Esophagus squamous epithelium (tissue), 5 donors: ENCODE measurements at places on chromosomes 5 and 9. TPM values are rescaled to one million over a fixed set of nuclear protein-coding genes. Genes with fewer than 3 reads are reported as not detected.

- H3K4me3 ChIP-seq = no peak overlapping the region
- no peaks in the 10 kb centered on the region for H3K36me3 ChIP-seq
- no peak overlapping the region for H3K27ac ChIP-seq
- no peaks in the 10 kb centered on the region for H3K27me3 ChIP-seq
- DNase-seq = no peak
Measured at GRCh38 chr5:32302835-32303754, 9.6 kb downstream of the MTMR12 start.

- no peaks in the 10 kb centered on the region for H3K36me3 ChIP-seq
- H3K4me3 ChIP-seq = no peak overlapping the region
- no peak for DNase-seq
- no peaks in the 10 kb centered on the region for H3K27me3 ChIP-seq
Measured at GRCh38 chr9:108636013-108636412, 219.8 kb downstream of the ACTL7B start.

- H3K4me3 ChIP-seq = no peak overlapping the region
- no peak for DNase-seq
- no peaks in the 10 kb centered on the region for H3K27me3 ChIP-seq
- H3K36me3 ChIP-seq = peaks cover 16% of the 10 kb centered on the region
- H3K4me1 ChIP-seq = peaks cover 14% of the 10 kb centered on the region
- H3K27ac ChIP-seq = no peak overlapping the region
Measured at GRCh38 chr9:37949576-37949975, 45.6 kb upstream of the SLC25A51 start.

GRCh38 chr9:98808411-98808815 is 943 bp downstream of the GALNT12 start:
- DNase-seq = no peak
- H3K4me3 ChIP-seq = peak overlapping the region; percentile 49
- no peaks in the 10 kb centered on the region for H3K36me3 ChIP-seq
- H3K4me1 ChIP-seq = peaks cover 21% of the 10 kb centered on the region
- no peaks in the 10 kb centered on the region for H3K27me3 ChIP-seq
- peak overlapping the region; percentile 80 for H3K27ac ChIP-seq

- H3K27ac ChIP-seq = peak within 1 kb of the TSS; percentile 94
- H3K4me1 ChIP-seq = no peaks in the 10 kb centered on the region
- H3K4me3 ChIP-seq = peak within 1 kb of the TSS; percentile 93
- no peak for DNase-seq
- peaks cover 17% of the 10 kb centered on the region for H3K27me3 ChIP-seq
Measured at GRCh38 chr5:112419164-112419985, at the start of gene EPB41L4A. EPB41L4A (minus strand) TSS chr5:112419277; CDS start chr5:112419039, 238 bp downstream.

Gene ADRA1B
- total RNA-seq = 1.3 TPM

Gene OR1J2
- not detected for total RNA-seq

GRCh38 chr5:74371621-74372020 is 268.9 kb downstream of the ENC1 start:
- no peaks in the 10 kb centered on the region for H3K27me3 ChIP-seq
- H3K27ac ChIP-seq = no peak overlapping the region
- H3K36me3 ChIP-seq = no peaks in the 10 kb centered on the region
- peaks cover 29% of the 10 kb centered on the region for H3K4me1 ChIP-seq

Gene SLC45A2
- total RNA-seq = 0.19 TPM

DNA sequence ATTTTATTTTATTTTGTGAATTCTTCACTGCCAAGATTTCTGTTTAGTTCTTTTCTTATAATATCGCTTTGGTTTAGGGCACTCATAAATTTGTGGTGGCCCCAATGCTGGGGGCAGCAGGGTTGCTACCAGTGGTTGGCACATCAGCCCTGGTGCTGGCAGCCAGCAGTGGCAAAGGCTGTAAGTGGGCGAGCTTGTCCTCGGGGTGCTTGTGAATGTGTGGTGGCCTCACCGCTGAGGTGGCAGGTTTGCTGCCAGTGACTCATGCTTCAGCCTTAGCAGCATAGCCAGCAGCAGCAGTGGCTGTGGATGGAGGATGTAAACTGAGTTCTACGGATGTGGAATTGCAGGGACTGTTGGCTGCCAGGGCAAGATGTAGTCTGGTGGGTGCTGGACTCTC is 262.9 kb upstream of the DMAC1 start:
- no peak overlapping the region for H3K27ac ChIP-seq
- no peaks in the 10 kb centered on the region for H3K36me3 ChIP-seq
- H3K27me3 ChIP-seq = no peaks in the 10 kb centered on the region
- no peaks in the 10 kb centered on the region for H3K4me1 ChIP-seq
- H3K4me3 ChIP-seq = no peak overlapping the region

DNA sequence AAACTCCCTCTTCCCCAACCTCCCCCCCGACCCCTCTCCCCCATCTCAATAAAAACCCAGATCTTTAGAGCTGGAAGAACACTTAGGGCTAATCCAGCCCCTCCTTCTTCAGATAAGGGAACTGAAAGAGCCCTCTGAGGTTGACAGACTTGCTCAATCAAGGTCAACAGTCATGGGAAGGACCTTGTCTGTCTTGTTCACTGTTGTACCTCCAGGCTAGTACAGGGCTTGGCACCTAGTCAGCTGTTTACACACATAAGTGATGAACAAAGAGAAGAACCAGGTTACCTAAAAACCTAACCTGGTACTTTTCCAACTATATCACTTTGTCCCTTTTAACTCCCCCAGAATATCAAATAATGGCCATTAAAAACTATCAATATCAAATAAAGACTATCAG is 2.4 kb downstream of the TTC39B start:
- no peak for DNase-seq
- no peaks in the 10 kb centered on the region for H3K27me3 ChIP-seq
- no peaks in the 10 kb centered on the region for H3K36me3 ChIP-seq

Gene FOXD4L4
- total RNA-seq = 1.1 TPM

DNA sequence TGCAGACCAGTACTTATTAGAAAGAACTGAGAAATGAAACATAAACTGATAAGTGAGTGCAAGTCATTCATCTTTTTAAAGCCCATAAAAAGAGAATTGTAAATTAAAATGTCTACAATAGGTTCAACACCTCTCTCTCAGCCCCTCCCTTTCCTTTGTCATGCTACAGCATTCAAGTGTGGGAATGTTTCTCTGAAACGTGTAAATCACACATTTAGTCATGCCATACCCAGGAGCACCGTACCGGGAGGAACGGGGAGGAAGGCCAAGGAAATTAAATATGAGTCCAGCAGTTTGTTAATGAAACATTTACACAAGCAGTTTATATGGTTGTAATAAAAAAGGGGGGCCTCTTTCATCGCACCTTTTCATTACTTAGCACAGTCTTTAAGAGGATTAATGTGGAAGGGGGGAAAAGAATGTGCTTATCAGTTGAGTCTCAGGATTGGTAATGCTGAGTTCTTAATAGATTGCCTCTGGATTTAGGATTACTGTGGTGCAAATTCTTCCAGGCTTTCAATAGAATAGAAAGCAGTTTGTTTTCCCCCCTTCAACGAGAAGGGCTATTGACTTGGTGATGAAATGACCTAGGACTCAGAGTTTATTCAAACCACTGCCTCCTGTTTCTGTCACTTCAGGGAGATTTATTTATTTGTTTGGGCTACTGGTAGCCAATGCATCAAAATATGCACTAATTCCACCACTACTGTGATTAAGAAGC is 176.0 kb upstream of the ZNF608 start:
- H3K4me3 ChIP-seq = no peak overlapping the region
- peaks cover 26% of the 10 kb centered on the region for H3K4me1 ChIP-seq

- no peak overlapping the region for H3K4me3 ChIP-seq
- H3K27ac ChIP-seq = no peak overlapping the region
- H3K4me1 ChIP-seq = no peaks in the 10 kb centered on the region
Measured at GRCh38 chr5:28301712-28302111, 1263.3 kb upstream of the CDH9 start.

DNA sequence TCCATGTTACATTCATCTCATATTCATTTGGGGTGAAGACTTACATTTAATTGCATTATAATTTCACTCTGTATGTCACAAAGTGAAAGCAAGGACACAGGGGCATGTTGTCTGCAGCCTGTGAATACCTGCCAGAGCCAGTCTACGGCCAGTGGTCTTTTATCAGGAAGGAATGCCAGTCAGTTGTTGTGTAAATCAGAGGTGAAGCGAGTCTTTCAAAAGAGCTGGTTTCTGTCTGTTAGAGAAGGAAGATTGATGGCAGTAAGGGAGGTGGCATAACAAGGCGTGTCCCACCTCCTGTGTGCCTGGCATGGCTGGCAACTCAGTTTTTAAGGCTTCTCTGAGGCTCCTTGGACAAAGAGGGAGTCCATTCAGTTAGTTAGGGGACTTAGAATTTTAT is 18.1 kb upstream of the SYK start:
- no peak overlapping the region for H3K27ac ChIP-seq
- peaks cover 24% of the 10 kb centered on the region for H3K4me1 ChIP-seq
- no peak for DNase-seq
- H3K36me3 ChIP-seq = no peaks in the 10 kb centered on the region
- H3K27me3 ChIP-seq = no peaks in the 10 kb centered on the region

Gene PAEP
- total RNA-seq = not detected

Gene NPR3
- 10.7 TPM for total RNA-seq

Gene VPS13A
- total RNA-seq = 33.9 TPM

DNA sequence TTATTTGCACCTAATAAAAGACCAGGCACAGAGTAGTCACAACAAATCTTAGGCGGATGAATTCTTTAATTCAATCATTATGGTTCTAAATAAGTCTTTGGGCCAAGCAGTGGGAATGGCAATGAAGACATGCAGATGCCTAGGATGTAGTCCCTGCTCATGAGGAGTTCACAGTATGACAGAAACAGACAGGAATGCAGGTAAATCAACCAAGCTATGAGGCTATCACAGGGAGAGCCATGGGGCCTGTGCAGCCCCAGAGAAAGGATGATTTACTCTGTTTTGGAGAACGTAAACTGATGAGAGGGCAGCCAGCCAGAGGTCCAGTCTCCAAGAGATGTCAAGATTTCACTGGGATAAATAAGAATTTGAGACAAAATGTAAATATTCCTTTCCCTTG is 129.4 kb downstream of the TRIM32 start:
- no peak overlapping the region for H3K4me3 ChIP-seq
- H3K4me1 ChIP-seq = no peaks in the 10 kb centered on the region
- no peaks in the 10 kb centered on the region for H3K36me3 ChIP-seq
- no peak for DNase-seq
- H3K27me3 ChIP-seq = no peaks in the 10 kb centered on the region

Gene PLEKHG4B
- 0.19 TPM for total RNA-seq

Gene TEX48
- total RNA-seq = not detected

Gene MLANA
- total RNA-seq = not detected

Gene UBAC1
- total RNA-seq = 56.5 TPM

Gene GFPT2
- 5.5 TPM for total RNA-seq

- no peak for DNase-seq
- no peaks in the 10 kb centered on the region for H3K36me3 ChIP-seq
- H3K27me3 ChIP-seq = peaks cover 8% of the 10 kb centered on the region
Measured at GRCh38 chr5:1439388-1440097, 5.7 kb downstream of the SLC6A3 start.

- H3K27me3 ChIP-seq = no peaks in the 10 kb centered on the region
- no peak overlapping the region for H3K27ac ChIP-seq
- DNase-seq = no peak
- H3K36me3 ChIP-seq = no peaks in the 10 kb centered on the region
- H3K4me1 ChIP-seq = peaks cover 10% of the 10 kb centered on the region
Measured at GRCh38 chr5:2001300-2001699, 118.6 kb upstream of the IRX4 start.

DNA sequence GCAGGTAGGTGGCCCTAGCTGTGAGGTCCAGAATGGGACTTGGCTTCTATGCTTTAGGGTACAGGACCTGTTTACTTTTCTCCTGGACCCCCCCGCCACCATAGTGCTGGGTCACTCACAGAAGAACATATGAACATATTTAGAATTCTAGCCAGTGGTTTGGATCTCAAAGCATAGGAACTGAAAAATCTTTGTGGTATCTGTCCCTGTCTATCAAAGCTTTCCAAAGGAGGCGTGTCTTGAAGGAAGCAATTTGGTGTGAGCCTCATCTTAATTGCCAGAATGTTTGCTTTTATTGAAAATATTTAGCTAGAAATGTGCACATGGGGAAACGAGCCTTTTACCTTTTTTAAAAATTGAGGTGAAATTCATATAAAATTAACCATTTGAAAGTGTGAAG is 6.2 kb downstream of the PHF2 start:
- no peaks in the 10 kb centered on the region for H3K27me3 ChIP-seq
- H3K27ac ChIP-seq = no peak overlapping the region
- no peak overlapping the region for H3K4me3 ChIP-seq
- peaks cover 22% of the 10 kb centered on the region for H3K4me1 ChIP-seq
- no peak for DNase-seq

DNA sequence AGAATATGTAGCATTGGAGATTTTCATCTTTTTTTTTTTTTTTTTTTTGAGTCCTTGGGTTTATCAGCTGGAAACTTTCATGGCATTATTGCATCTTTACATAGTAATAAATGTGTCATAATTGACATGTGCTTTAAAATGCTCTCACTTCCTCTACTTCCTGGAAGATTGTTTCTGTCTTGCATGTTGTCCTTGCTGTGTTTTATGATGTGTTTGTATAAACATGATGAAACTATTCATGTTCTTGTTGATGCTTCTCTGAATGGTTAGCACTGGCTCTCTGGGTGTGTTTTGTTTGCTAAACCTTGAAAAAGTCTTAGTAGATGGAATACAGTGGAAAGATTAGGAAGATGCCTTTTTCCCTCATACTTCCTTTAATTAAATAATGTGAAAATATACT is 87.9 kb downstream of the IQGAP2 start:
- H3K36me3 ChIP-seq = no peaks in the 10 kb centered on the region
- DNase-seq = no peak
- no peak overlapping the region for H3K27ac ChIP-seq
- H3K4me3 ChIP-seq = no peak overlapping the region
- H3K27me3 ChIP-seq = no peaks in the 10 kb centered on the region

DNA sequence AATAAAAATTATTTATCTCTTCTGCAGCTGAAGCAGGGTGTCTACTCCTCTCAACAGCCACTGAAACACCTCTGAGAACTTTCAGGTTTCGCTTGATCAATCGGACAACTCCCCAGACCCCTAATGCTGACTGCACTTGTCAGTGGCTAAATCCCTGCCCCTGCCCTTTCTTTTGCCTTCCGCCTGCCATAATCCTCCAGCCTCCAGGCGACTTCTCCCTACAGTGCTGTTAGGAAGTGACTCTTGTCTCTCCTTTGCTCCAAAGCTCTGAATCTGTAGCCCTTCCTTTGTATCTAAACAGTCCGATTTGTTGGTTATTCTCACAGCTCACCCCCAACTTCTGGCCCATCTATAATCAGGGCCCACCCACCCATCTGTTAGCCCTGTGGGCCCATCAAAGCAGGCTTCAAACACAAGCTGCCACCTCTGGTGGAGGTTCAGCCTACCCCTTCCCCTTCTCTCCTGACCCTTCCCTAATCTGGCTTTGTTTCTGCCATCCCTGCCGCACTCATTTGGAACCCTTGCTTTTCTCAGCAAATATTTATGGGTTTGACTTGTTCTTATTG is 53.7 kb upstream of the IFNK start:
- H3K4me3 ChIP-seq = no peak overlapping the region
- H3K27ac ChIP-seq = no peak overlapping the region
- peaks cover 12% of the 10 kb centered on the region for H3K4me1 ChIP-seq

Gene SHISAL2B
- total RNA-seq = not detected

- H3K36me3 ChIP-seq = no peaks in the 10 kb centered on the region
- no peaks in the 10 kb centered on the region for H3K4me1 ChIP-seq
- H3K27ac ChIP-seq = no peak overlapping the region
- H3K4me3 ChIP-seq = no peak overlapping the region
- H3K27me3 ChIP-seq = no peaks in the 10 kb centered on the region
Measured at GRCh38 chr9:21592063-21592338, 109.9 kb upstream of the IFNE start.
